ENCODE measurements at places on chromosomes 2 and 18.

DNA sequence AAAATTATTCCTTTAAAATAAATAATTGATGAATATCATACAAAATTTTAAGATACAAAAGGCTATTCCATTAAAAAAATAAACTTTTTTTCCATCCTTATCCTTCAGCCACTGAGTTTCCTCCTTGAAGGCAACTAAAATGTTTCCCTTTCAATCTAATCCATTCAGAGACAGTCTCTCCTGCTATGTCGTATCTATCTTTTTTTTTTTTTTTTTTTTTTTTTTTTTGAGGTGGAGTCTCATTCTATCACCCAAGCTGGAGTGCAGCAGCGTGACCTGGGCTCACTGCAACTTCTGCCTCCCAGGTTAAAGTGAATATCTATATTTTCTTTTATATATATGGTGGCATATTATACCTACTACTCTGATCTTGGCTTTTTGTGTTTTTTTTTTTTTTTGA lies 31.7 kb upstream of the SOS1 start:
- DNase-seq, result no peak

DNA sequence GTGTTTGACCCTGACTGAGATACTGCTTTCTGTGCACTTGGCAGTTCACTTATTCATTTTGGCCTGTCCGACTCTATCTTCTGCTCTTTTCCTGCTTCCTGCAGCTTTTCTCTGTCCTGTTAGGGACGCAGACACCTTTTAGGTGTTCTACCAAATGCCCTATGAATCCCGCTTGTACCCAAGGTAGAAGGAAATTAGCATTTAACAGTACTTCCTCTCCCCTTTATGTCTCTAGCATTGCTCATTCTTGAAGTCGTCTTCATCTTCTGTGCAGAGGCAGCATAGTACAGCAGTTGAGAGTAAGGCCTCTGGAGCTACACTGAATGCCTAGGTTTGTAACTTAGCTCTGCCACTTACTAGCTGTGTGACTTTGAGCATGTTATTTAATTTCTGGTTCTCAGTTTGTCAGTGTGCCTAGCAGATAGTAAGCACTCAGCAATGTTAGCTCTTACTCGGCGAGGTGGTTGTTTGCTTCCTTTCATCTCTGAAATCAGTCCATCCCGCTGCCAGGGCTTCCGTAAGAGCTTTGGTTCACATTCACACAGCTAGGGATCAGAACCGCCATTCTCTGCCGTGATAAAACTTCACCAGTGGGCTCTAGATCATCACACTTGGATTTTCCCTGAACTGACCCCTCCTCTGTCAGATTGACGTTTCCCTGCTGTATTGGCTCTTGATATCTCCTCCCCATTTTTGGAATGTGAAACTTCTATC lies 1.4 kb downstream of the CCT7 start:
- DNase-seq, result no peak

DNA sequence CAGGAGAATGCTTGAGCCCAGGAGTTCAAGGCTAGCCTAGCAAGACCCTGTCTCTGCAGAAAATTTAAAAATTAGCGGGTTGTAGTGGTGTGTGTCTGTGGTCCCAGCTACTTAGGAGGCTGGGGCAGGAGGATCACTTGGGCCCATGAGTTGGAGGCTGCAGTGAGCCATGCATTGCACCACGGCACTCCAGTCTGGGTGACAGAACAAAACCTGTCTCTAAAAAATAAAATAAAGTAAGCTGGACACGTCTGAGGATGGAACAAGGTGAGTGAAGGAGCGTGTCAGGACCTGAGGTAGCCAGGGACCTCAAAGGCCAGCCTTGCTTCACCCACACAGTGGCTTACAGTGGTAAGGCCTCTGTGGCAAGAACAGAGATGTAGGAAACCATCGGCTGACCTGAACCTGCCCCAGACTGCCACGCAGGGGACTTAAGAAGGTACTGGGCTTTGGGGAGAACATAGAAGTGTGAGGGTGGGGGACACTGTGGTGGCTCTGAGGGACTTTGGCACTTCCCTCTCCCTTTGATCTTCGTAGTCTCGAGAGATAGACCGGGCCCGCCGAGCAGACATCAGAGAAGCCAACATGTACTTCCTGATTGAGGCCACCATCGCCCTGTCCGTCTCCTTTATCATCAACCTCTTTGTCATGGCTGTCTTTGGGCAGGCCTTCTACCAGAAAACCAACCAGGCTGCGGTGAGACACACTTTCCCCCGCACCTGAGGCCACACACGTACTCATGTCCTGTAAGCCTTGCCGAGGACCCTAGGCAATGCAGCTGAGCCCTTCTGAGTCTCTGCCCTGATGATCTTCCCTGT lies 7.5 kb downstream of the SLC11A1 start:
- no peak for DNase-seq

- DNase-seq, result no peak
Measured at GRCh38 chr2:240374085-240374907, 61.2 kb upstream of the GPC1 start.

- DNase-seq, result peak; percentile 71
Measured at GRCh38 chr2:29196792-29197788, 81.9 kb downstream of the CLIP4 start.

DNA sequence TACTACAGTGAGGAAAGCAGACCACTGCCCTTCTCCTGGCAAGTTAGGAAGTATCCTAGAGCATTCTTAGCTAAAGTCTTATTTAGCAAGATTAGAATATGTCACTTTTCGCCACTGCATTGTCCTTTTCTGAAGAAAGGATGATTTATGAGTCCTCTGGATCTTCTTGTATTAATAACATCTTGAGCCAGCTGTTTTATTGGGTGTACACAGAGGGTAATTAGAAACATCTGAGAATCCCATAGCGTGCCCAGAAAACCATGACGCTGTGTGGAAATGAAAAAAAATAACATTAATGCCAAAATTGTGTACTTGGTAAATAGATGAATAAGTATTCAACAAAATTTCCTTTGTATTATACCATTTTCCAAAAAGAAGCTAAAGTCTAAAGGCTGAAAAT lies 198.7 kb downstream of the LTBP1 start:
- DNase-seq, result no peak

- DNase-seq, result no peak
Measured at GRCh38 chr18:34767601-34768027, 57.5 kb downstream of the DTNA start.

DNA sequence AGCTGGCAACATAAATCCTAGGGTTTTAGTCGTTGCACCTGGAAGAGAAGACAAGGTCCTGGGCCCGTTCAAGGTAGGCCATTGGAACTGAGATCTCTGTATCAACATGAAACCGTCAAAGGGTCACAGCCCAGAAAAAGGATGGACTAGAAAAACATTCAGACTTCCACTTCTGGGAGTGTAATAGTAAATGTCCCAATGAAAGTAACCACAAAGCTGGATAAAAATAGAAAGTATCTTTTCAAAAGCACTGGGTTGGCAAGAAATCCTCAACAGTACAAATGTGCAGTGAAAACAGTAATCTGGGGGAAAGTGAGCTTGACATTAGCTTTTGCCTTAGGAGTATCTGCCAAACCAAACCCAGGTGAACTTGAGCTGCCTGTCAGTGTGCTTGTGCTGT lies 12.9 kb downstream of the CGREF1 start:
- DNase-seq, result no peak

- no peak for DNase-seq
Measured at GRCh38 chr2:191376981-191377629, 131.9 kb downstream of the MYO1B start.

DNA sequence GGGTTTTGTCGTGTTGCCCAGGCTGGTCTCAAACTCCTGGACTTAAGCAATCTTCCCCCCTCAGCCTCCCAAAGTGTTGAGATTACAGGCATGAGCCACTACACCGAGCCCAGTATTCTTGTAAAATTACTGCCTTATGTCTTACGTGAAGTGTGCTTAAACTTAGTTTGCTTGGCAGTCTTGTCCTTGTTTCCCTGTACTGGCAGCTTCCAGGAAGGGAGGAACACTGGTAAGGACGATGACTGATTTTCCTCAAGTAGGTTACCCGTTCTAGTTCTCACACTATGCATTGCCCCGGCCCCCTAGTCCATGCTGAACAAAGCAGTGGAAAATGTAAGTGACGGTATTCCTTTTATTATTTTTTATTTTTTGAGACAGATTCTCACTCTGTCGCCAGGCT lies 19.7 kb upstream of the GATA6 start:
- no peak for DNase-seq

GRCh38 chr2:241033994-241034393 lies 35.6 kb downstream of the SNED1 start:
- DNase-seq, result no peak

GRCh38 chr2:235746257-235746934 lies 252.6 kb downstream of the AGAP1 start:
- DNase-seq, result peak; percentile 25

GRCh38 chr2:109415581-109416013 lies 198.2 kb downstream of the SEPTIN10 start:
- DNase-seq, result no peak

GRCh38 chr2:233414777-233415570 lies 60.7 kb downstream of the DGKD start:
- no peak for DNase-seq

DNA sequence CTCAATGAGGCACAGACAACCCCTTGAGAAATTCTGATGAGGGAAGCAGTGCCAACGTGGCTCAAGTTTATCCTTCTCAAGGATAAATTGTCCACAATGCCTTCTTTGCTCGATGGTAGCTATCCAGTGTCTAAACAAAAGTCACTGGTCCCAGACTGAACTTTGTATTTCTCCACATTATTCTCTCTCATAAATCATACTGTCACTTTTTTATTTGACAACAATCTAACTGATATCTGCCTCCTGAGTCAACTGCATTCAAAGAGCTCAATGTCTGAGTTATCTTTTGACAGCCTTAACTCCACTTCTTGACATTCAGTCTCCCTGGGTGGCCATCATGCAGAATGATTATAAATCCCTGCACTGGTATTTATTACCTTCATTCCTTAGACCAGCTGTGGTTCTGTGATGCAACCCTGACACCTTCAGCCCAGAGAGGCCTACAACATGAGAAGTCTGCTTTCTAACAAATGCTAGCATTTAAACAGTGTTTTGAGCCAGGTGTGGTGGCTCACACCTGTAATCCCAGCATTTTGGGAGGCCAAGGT lies 38.2 kb downstream of the IMMT start:
- no peak for DNase-seq

- DNase-seq, result no peak
Measured at GRCh38 chr2:46116553-46116991, 180.6 kb upstream of the EPAS1 start.

- DNase-seq, result no peak
Measured at GRCh38 chr2:167718560-167718959, 528.8 kb downstream of the STK39 start.

GRCh38 chr2:120448961-120449810 lies 103.2 kb downstream of the INHBB start:
- DNase-seq, result no peak

DNA sequence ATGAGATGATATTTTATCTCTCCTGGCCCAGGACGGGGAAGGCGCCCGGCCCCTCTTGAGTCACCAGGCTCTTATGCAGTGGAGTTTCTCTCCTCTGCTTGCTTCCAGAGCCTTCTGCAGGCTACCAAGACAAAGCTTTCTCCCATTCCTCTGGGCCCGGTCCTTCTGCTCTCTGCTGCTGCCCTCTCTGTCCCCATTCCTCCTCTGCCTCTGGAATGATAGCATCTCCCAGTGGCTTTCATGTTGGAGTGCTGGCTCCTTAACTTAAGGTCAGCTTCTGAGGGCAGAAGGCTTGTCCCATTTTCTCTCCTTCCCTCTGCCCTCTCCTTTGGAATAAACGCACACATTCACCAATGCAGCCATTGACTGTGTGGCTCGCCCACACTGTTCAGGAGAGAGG lies 86.2 kb downstream of the SDC1 start:
- DNase-seq, result no peak

DNA sequence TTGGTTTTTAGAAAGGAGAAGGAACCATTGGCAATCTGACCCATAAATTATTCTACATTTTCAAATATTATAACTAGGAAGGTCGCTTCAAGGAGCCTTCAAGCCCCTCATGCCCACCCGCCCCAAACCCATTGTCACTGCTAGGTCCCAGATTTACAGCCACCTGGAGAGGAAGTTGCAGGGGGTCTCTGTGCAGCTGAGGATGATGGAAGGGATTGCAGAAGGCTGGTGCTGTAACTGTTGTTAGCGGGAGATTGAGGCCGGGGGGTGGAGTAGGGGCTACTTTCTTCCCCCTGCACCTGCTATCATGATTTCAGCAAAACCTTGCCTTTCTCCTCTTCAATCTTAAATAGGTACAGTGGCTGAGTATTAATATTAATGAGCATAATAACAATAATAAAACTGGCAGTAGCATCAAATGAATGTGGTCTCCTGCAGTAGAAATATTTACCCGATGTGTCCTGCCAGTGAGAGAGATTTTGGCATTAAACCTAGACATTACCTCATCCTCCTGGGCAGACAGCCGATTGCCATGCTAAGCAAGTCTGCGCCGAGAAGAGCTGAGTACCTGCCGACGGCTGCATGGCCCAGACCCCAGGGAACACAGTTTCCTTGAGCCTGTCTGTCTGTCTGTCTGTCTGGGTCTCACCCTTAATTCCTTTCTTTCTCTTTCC lies 225.4 kb downstream of the FAM210A start:
- DNase-seq, result peak; percentile 53

DNA sequence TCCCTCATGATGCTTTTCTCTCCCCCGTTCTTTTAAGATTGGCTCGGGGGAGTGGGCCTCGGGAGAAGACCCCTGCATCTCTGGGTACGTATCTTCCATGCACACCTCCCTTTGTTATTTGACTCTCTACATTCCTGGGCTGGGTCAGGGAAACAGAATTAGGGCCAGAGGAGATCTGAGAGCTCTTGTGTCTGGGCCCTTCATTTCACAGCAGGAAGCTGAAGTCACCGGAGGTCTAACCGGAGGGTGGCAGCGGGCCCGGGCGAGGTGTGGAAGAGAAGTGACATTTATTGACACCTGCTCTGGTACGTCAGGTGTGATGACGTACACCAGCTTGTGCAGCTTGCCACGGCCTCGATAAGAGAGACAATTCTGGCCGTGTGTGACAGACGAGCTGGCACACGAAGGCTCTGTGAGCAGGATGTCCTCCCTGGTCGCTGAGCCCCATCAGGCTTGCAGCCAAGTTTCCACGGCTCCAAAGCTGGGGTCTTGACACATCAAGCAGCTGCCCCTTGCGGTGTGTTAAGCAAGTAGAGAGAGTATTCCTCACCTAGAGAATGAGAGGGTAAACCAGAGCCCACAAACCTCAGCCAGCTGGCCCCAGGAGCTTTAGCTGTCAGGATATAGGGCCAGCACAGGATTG lies 30.4 kb downstream of the TOGARAM2 start:
- peak; percentile 69 for DNase-seq

GRCh38 chr2:151808258-151809072 lies 19.8 kb downstream of the ARL5A start:
- no peak for DNase-seq

- DNase-seq, result no peak
Measured at GRCh38 chr2:9800639-9800974, 42.7 kb upstream of the TAF1B start.

DNA sequence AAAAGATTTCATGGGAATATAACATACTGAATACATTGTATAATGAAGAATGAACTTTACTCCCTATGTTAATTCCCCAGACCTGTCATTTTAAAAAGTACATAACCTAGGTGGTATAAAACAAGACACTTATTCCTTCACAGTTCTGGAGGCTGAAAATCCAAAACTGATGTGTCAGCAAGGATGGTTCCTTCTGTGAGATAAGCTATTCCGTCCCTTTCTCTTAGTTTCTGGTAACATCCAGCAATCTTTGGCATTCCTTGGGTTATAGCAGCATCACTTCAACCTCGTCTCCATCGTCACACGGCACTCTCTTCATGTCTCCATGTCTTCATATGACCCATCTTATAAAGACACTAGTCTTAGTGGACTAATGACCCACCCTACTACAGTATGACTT lies 93.9 kb downstream of the ASXL2 start:
- no peak for DNase-seq

All from thymus (tissue), 14 donors.